ENCODE measurements at places on chromosomes 5 and 9.
A peak's percentile ranks its signal among the peaks of the same experiment; 100 is the strongest.

DNA sequence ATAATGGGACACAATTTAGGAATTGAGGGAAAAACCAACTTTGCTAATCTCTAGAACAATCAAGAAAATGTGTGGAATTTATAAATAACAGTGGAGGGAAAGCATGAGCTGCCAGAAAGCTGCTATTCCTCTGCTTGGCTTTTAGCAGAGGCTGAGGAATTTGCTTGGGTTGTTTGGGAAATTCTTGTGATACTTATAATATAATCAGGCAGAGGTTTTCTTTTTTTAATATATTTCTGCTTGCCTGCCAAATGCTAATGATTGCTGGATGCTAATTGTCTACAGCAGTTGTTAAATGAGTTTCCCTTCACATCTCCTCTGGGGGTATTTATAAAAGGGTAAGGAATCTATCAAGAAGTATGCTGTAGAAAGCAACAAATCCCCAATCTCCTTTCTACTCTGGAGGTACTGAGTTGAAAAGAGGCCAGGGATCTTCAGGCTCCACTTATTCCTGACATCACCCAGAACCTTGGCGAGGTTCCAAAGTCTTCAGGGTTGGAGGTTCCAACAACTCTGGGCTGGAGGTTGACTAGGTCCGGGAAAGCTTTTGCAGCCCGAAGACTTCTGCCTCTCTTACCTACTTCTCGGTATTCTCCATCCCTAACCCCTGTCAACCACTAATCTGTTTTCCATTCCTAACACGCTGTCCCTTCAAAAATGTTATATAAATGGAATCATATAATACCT is 60.4 kb upstream of the TMED7 start:
- DNase-seq: peak; percentile 2

- DNase-seq: peak; percentile 82
Observed at GRCh38 chr5:60522292-60522905, 177.6 kb downstream of the DEPDC1B start.

- DNase-seq: no peak
Observed at GRCh38 chr5:52638732-52639131, 149.0 kb upstream of the ITGA1 start.

- DNase-seq: no peak
Observed at GRCh38 chr5:965604-966344, 42.8 kb upstream of the NKD2 start.

DNA sequence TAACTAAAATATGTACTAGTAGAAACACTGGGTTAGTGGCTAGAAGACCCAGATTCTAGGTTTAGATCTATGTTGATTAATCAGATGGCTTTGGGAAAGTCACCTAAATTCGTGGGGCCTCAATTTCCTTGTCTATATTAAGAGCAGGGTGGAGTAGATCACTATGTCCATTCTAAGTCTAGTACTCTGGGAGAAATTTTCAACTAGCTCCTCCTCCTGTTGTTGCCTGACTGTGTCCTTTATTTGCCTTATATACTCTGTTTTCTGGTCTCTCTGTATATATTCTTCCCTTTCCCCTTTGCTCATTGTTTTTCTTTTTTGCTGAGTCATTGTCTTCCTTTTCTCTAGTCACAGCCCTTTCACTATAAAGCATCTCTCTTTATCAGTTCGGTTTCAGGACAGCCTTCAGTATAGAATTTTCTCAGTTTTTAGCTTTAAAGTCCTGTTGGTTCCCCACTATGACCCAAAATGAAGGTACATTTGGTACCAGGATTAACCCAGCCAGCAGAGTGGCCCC is 44.5 kb upstream of the CDH6 start:
- peak; percentile 31 for DNase-seq

DNA sequence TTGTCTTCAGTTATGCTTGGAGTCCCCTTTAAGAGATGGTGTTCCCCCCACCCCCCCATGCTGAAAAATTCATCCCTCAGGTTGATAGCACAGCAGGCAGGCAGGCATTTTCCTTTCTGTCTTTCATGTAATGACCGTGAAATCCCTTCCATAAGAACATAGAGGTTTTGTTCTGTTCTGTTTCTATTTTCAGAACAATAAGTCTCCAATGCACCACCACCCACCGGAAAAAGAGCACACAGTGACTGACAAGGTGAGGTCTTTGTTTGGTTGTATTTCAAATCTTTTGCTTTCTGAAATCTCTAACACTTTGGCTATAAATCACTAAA is 52.4 kb downstream of the DMRT2 start:
- DNase-seq: no peak

DNA sequence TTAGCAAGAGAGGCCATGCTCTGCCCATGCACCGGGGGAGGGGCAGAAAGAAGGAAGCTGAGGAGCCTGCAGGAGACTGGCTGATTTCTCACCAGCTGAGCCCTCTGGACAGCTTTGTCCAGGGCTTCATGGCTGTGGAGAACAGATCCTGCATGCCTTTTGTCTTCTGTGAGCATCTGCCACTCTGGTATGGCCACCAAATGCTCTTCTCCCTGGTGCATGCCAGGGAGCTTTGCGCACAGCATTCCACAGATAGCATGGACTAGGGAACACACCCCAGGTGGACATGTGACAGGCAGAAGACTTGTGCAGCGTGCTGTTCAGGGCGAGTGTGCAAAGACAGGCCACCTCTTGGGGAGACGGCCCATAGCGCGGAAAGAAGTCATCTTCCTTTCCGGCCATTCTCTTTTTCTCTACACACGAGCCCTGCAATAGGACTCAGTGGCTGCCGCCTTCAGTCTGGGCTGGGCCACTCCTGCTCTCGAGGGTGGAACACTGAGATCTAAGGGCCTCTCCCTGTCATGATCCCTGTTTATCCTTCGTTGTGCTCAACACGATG is 56.7 kb downstream of the GADD45G start:
- DNase-seq: no peak

GRCh38 chr9:95750725-95751519 is 124.6 kb upstream of the ERCC6L2 start:
- DNase-seq: no peak

GRCh38 chr9:13437866-13438265 is 158.4 kb upstream of the MPDZ start:
- DNase-seq: no peak

DNA sequence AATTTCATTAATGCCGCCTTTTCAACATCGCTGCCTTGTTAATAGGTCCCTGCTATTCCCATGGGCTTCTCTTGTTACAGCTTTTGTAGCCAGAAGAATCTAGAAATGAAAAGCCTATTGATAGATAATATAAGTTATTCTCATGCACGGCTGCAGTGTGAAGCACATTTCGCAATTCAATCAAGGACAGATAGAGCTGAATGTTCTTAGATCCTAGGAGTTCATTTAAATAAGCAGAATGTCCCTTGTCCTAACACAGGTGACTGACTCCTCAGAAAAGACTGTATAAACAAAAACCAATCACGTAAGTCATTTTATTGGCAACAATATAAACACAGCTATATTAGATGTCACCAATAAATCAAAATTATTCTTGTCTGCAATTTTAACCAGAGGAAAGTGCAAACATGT is 9.4 kb downstream of the GLIS3 start:
- peak; percentile 49 for DNase-seq

DNA sequence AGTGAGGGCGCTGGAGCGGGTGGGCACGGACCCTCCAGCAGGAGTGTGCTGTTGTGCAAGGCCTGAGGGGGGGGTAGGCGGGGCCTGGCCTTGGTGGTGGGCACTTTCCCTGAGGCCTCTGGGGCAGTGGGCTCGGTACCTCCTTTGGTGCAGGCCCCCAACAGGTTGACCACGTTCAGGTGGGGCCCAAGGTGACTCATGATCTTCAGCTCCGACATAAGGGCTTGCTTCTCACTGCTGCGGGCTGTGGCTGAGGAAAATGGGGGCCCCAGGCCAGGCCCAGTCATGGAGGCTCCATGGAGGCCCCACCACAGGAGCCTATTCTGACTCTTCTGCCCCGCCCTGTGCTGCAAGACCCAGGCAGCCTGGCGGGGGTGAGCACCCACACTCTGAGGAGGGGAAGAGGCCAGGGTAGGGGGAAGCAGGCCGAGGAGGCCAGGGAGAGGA is 31.5 kb downstream of the PDGFRB start:
- DNase-seq: no peak

DNA sequence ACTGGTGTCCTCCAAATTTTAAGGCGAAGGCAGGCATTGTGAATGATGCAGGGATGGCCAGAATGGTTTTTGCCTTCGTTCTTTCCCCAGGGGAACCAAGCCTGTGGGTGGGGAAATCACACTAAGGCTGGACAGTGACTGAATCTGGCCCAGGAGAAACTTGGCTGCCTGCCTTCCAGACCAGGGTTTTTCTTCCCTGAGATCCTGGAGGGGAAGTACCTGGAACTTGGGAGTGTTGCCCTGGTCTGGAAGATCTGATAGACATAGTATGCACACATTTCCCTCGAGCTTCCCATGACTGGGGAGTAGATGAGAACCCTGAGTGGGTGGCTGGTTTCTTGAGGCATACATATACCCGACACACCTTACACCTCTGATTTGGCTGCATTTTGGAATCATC is 664 bp upstream of the IL11RA start:
- DNase-seq: peak; percentile 43

- DNase-seq: peak; percentile 58
Observed at GRCh38 chr5:167790462-167791260, 500.8 kb upstream of the WWC1 start.

- no peak for DNase-seq
Observed at GRCh38 chr9:75930190-75930589, 39.7 kb downstream of the PCSK5 start.

DNA sequence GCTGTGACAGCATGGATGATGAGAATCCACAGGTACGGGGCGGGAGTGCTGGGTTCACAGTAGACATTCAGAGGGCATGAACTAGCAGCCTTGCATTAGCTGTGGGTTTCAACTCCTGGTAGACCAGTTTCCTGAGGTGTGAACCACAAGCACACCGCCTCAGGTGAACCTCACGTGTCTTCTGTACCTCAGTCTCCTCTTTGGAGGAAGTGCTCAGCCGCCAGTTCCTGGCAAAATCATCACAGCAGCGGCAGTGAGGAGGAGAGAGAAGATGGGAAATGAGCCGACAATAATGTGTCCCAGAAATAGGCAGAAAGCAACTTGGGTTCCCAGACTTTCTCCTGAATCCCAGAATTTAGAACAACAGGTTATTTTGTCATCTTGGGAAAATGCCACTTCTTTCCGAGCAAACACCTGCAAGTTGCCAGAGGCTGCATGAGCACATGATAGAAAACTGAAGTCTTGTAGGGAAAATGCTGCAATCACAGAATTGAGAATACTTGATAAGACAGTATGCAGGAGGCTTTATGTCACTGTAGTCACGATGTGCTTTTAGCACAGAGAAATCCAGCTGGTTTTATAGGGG is 258.5 kb downstream of the AOPEP start:
- no peak for DNase-seq

DNA sequence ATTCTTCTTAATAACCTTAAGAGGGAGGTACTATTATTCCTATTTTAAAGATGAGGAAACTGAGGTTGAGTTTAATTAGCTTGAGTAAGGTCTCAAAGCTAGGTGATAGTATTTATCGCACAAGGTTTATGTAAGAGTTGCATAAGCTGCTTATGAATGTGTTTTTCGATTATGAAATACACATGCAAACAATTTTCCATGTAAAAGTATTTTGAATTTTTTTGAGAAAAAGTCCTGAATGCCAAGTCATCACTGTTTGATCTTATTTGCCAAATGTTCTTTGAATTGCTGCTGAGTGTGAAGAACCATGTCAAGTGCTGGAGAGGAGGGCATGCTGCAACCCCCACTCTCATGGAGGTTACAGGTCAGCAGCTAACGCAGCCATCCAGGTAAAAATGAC is 174.4 kb downstream of the CARTPT start:
- DNase-seq: peak; percentile 48

DNA sequence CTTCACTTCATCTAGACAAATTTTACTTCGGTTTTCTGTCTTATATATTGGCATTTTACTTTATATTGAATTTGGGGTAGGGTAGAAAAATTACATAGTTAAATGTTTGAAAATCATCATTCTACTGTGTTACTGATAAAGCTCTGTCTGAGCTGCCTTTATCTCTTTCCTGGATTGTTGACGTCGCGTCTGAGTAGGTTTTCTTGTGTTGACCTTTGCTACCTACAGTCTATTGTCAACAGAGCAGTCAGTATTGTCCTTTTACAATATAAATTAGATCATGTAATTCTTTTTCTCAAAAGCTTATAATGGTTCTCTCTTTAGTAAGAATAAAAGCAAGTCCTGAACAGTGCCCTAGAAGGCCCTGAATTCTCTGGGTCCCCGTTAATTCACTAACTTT is 128.2 kb downstream of the HACD4 start:
- DNase-seq: no peak

- no peak for DNase-seq
Observed at GRCh38 chr5:132408965-132409364, 39.5 kb downstream of the SLC22A5 start.

- no peak for DNase-seq
Observed at GRCh38 chr5:60404171-60404570, 295.8 kb downstream of the DEPDC1B start.

- DNase-seq: peak; percentile 21
Observed at GRCh38 chr9:121640076-121640475, 11.4 kb upstream of the DAB2IP start.

GRCh38 chr9:110115341-110115820 is 92.6 kb downstream of the C9orf152 start:
- DNase-seq: peak; percentile 78

DNA sequence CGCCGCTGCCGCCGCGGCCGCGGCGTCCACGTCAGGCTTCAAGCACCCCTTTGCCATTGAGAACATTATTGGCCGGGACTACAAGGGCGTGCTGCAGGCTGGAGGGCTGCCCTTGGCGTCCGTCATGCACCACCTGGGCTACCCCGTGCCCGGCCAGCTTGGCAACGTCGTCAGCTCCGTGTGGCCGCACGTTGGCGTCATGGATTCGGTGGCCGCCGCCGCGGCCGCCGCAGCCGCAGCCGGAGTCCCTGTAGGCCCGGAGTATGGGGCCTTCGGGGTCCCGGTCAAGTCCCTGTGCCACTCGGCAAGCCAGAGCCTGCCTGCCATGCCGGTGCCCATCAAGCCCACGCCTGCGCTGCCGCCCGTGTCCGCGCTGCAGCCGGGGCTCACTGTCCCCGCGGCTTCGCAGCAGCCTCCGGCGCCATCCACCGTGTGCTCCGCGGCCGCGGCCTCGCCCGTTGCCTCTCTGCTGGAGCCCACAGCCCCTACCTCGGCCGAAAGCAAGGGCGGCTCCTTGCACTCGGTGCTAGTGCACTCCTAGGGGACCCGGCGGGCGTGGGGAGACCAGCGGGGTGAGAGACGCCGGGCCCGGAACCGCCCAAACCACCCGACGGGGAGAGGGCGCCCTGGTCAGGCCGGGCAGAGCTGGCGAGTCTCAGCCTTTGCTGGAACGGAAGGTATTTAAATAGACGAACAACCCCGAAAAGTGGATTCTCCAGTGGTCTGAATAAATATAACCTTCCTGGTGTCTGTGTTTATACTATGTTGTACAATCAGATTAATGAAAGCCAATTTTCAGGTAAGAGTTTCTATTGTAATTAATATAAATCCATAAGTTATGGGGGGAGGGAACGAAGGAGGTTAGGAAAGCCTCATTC is 1.2 kb downstream of the FOXB2 start:
- no peak for DNase-seq

DNA sequence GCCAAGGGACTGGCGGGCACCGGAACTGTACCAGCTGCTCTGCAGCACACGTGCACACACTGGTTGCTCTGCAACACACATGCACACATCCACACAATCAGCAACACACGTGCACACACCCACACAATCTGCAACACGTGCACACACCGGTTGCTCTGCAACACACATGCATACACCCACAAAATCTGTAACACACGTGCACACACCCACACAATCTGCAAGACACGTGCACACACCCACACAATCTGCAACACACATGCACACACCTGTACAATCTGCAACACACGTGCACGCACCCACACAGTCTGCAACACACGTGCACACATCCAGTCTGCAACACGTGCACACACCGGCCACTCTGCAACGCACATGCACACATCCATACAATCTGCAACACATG is 17.9 kb downstream of the PLEKHG4B start:
- no peak for DNase-seq
